ENCODE measurements at places on chromosomes 7 and 10. TPM values are rescaled to one million over a fixed set of nuclear protein-coding genes. Genes with fewer than 3 reads are reported as not detected.

DNA sequence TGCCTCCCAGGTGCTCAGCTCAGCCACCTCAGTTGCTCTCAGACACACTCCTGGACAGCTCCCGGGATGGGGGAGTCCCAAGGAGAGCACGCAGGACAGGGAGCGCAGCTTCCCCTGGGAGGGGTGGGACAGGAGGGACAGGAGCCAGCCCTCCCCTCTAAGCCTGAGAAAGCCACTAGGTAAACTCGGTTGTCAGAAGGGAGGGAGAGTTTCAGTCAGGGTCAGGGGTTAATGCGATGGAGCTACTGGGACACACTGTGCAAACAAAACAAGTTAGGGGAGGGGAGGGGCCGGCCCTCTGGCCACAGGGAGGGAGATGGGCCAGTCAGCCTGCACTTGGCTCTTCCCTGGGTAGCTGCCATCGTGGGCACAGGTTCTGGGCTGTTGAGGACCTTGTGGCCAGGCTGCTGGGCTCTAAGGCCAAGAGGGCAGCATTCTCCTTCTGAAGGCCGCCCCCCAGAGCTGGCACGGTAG is 31.1 kb downstream of the KAZALD1 start:
- no peak for DNase-seq

DNA sequence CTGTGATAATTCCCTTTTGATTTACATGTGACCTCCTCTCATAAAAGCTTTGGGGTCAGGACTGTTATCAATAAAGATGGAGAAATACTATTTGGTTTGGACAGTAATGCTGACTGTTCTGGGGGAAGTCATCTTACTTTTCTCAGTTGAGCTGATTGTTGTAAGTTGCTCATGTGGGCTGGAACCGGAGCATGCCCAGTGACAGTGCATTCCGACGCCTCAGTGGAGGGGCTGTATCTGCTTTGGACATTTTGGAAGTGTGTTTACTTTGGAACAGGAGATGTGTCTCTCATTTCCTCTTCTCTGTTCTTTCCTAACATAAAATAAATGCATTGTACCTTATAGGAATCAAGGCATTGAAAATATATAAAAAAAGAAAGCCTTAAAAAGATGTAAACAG is 30.1 kb downstream of the RBM33 start:
- DNase-seq: no peak

DNA sequence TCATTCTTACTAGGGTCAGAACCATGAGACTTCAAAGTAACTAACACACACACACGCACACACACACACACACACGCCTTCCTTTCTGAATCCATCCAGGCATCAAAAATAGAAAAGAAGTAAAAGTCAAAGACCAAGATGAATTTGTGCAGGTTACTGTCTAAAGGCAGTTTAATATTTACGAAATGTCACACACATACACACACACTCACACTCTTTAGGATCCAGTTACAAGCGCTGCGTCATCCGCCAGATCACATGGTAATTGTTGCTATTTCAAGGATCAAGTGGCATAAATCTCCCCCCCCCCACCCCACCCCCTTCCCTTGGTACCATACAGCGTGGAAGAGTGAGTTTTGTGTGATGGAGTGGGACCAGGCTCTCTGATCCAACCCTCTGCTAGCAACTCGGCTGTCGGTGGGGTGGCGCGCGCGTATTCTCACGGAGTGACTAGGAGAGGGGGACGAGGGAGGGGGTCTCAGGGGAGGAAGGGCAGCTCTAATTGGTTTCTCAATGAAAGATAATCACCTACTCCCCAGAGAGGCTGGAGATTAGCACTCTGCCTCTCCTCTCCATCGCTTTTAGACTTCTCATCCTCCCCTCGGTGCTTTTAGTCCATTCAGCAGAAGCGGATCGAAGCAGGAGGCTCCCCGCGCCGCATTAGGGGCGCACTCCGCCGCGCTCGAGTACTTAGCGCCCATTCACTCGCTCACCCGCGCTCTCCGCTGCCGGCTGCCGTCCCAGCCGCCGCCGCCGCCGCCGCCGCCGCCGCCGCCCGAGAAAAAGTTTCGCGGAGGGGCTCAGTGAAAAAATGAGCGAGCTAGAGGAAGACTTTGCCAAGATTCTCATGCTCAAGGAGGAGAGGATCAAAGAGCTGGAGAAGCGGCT is 83.5 kb upstream of the PRKG1 start:
- peak; percentile 73 for DNase-seq

The ABCC2 gene
- total RNA-seq: 0.72 TPM

The AKR1C3 gene
- total RNA-seq: 257 TPM

Measured in colonic mucosa (tissue), 4 donors.